Activated CD4-positive, alpha-beta T cell treated with anti-CD3 and anti-CD28 coated beads, Interleukin-2, amount 50 U/mL, for 1 hour (primary cell): ENCODE measurements at places on chromosomes 2 and 18.

GRCh38 chr2:215680605-215681598, 245.0 kb upstream of the FN1 start:
- peak; percentile 4 for DNase-seq

DNA sequence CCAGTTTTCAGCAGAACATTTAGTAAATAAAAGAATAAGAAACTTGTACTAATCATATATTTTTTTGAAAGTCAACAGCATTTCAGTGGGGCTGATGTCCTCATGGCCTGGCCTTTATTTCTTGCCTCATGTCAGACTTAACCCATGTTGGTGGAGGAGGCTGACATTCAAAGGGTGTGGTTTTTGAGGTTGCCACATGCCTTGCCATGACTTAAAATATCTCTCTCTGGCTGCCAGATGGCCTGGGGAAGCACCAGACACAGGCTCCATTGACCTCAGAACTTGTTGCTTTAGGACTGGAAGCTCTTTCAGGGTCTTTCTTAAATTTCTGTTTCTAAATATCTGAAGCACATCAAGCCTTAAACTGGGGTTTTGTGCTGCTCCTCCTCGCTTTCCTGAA, 32.5 kb upstream of the CD28 start:
- no peak for DNase-seq

- no peak for DNase-seq
These were observed 117.0 kb downstream of the CHN1 start for GRCh38 chr2:174888146-174888545.

DNA sequence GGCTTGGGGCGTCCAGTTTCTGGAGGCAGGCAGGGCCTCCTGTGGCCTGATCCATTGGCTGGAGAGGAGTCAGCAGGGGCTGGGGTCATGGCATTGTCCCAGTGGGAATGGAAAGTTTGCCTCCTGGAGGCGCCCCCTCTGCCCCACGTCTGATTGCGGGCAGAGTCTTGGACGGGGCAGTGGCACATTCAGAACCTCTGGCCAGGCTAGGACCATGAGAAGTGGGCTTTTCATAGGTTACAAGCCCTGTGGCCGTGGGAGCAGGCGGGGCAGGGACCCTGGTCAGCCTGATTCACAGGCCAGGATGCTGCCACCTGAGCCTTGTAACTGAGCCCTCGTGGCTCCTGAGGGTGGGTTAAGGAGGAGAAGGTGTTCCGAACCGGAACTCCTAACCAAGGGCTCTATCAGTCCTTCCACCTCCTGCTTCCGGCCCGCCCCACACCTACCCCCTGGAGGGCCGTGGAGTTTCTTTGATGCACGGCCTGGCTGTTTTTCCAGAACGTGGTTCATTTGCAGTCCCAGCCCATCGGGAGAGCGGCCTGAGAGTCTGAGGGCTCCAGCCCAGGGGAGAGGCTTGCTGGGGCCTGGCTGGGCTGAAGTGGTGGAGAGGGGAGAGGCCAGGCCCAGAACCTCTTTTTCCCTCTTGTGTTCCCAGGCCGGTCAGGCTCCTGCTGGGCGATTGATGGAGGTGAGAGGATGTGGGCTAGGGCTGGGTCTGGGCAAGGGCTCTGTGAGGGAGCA, 43.9 kb upstream of the PLB1 start:
- no peak for DNase-seq

DNA sequence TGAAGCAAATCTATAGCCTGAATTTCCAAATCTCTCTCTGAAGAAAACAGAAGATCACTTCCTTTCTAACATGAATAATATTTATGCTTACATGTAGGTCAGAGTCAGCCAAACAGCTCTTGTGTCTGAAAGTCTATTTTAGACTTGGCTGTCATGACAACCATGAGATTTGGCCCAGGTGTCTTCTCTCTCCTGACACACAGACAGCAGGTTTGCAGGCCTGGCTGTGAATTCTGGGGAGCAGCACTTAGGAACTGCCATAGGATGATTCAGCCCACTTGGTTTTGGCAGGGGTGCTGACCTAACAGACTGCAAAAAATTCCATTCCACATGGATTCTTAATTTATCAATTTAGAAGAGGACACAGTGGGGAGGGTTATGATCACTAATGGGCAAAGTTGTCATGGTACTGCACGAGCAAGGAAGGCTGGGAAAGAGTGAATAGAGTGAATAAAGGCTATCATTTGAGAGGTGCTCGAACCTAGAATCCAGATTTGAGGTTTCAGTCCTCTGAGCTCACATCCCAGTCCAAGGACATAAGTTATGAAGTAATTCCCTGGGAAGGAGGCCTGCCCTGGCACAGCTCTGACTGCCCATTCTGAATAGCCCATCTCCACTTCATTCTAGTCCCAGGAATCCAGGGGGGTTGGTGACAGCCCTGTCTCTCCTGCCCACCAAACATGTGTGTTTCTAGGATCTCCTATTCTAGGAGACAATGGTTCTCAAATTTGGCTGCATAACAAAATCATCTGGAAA, 453.9 kb upstream of the TRIB2 start:
- DNase-seq: no peak

DNA sequence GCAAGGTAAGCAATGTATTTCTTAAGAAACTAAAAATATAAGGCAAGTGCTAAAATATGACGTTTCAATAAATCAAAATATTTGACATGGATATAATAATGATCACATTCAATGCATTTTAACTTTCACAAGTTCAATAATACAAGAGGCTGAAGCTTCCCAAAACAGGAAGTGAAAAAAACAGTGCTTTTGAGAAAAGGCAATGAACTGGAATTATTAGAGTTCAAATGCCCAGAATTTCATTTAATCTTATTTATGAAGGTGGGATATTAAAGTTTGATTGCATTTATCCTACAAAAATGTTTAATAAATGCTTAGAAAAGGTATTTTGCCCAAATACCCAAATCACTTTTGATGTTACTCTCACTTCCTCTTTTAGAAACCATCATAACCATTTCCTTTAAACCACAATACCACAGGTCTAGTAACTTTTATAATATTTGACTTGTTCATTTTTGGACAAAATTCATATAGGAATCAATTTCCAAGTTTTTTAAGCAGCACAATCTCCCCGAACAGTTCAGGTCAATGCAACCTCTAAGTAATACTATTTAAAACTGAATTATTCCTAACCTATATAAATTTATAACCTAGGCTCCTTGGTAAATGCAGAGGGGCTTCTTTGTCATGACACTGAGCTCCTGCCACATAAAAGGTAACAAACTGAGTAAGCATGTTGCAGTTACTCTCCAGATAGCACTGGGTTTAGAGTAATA, 2.1 kb downstream of the NCKAP1 start:
- DNase-seq: no peak

GRCh38 chr2:66240286-66240685, 194.6 kb upstream of the MEIS1 start:
- DNase-seq: no peak

GRCh38 chr2:5412001-5412400, 280.2 kb upstream of the SOX11 start:
- DNase-seq: no peak

- DNase-seq: no peak
These were observed 115.1 kb upstream of the COPS8 start for GRCh38 chr2:236970656-236971010.

GRCh38 chr18:77201506-77201905, 48.1 kb upstream of the GALR1 start:
- no peak for DNase-seq

GRCh38 chr2:21318263-21318662, 194.5 kb downstream of the TDRD15 start:
- no peak for DNase-seq

DNA sequence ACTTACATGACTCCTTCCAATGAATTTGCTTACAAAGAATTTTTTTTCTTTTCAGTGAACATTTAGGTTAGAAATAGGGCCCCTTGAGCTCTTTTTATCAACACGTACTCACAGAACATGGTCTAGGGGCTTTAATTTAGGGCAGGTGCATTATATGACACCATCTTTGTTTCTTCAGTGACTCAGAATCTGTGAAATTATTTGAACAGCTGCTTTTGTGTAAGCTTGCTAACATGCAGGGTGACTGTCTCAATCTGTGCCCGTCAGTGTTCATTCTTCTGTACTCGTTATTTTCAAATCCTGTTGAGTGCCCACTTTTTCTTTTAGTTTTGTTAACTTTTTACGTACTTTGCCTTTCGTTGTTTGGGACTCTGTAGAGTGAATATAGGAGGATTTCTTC, 52.8 kb upstream of the CABYR start:
- no peak for DNase-seq

DNA sequence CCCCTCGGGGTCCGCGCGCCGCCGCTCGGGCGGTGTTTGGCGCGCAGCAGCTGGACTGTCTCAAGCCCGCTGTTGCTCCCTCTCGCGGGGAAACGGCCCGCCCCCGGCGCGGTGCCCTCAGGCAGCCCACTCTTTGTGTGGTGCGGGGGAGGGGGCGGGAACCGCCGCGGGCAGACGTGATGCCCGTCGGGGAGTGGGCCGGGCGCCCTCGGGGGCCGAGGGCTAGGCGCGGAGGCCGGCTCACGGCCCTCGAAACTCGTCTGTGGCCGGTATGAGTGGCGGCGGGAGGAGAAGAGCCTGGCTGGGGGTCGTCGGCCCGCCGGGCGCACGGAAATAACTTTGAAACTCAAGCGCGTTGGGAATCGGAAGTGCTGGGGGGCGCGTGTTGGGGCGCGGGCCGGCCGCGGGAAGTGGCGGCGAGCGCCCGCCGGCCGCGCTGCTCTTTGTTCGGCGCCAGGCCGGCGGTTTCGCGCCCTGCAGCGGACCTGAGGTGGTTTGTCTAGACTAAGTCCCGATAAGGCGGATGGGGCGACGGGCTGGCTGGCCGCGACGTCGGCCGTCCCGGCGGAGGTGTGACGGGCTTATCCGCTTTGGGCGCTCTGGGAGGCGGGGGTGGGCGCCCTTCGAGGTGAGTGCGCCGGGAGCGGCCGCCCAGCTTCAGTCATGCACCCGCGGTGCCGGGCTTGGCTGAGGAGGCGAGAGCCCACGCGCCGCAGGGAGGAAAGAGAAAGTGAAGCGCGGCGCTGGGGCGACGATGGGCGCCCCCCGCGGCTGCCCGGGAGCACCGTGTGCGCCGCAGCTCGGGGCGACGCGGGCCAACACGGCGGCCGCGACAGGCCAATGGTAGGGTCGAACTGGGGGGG, 679 bp downstream of the PTMA start:
- DNase-seq: peak; percentile 48

DNA sequence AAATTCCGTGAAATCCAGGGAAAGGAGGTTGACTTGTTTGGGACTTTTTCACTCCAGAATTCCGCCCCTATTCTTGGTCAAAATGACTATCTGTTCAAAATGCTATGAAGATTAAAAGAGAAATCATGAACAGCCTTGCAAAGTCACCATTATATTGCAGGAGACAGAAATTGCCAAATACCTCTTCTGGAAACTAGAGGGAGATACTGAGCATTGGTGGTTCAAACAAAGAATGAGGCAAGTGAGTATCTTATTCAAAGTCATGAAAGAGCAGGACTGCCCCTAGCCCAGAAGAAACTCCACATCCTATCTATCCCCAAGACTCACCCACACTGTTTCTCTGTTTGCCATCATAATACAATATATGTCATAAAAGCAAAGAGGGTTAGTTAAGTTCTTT, 862.3 kb upstream of the POU3F3 start:
- DNase-seq: no peak
